Mesenchymal stem cell (in vitro differentiated cells and primary cell): ENCODE measurements at places on chromosomes 4 and X.

GRCh38 chr4:151322570-151322969, 2.8 kb downstream of the SH3D19 start:
- H3K4me3 ChIP-seq, result no peak overlapping the region
- no peaks in the 10 kb centered on the region for H3K4me1 ChIP-seq
- no peaks in the 10 kb centered on the region for H3K36me3 ChIP-seq
- H3K27me3 ChIP-seq, result no peaks in the 10 kb centered on the region

- H3K27me3 ChIP-seq, result no peaks in the 10 kb centered on the region
- H3K27ac ChIP-seq, result no peak overlapping the region
- H3K4me3 ChIP-seq, result no peak overlapping the region
- H3K4me1 ChIP-seq, result no peaks in the 10 kb centered on the region
Observed at GRCh38 chrX:68175562-68175961, 257.7 kb downstream of the OPHN1 start.

DNA sequence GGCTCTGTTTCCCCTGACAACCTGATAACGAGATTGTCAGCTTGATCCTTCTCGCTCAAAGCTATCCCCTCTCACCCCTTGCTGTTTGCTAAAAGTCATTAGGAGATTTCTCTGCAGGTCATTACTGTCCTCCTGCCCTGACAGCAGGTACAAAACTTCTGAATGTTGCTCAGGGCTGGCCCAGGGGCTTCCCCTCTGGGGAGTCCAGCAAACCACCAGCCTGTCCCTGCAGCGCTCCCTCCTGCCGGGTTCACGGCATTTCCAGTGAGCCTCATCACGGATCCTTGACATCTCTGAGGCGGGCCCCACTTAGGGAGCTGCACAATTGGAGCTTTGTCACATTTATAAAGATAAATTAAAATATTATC, 5.2 kb upstream of the SORCS2 start:
- H3K4me3 ChIP-seq, result no peak overlapping the region
- H3K27me3 ChIP-seq, result peaks cover 68% of the 10 kb centered on the region
- H3K36me3 ChIP-seq, result no peaks in the 10 kb centered on the region
- no peak overlapping the region for H3K27ac ChIP-seq
- H3K4me1 ChIP-seq, result peaks cover 6% of the 10 kb centered on the region
- no peak for DNase-seq

- H3K27ac ChIP-seq, result no peak overlapping the region
- no peaks in the 10 kb centered on the region for H3K4me1 ChIP-seq
- no peaks in the 10 kb centered on the region for H3K36me3 ChIP-seq
- no peaks in the 10 kb centered on the region for H3K27me3 ChIP-seq
Observed at GRCh38 chr4:93960450-93960849, 131.9 kb downstream of the ATOH1 start.
